A549 (cell line): ENCODE measurements at places on chromosomes 6 and 20. TPM values are rescaled to one million over a fixed set of nuclear protein-coding genes. Genes with fewer than 3 reads are reported as not detected.
A peak's percentile ranks its signal among the peaks of the same experiment; 100 is the strongest.

Gene NRSN2
- polyA plus RNA-seq: 59.6 to 74.8 TPM (median 74.3 TPM) in 3 replicates

- DNase-seq: no peak
Measured at GRCh38 chr6:128710315-128710714, 172.6 kb upstream of the LAMA2 start.

DNA sequence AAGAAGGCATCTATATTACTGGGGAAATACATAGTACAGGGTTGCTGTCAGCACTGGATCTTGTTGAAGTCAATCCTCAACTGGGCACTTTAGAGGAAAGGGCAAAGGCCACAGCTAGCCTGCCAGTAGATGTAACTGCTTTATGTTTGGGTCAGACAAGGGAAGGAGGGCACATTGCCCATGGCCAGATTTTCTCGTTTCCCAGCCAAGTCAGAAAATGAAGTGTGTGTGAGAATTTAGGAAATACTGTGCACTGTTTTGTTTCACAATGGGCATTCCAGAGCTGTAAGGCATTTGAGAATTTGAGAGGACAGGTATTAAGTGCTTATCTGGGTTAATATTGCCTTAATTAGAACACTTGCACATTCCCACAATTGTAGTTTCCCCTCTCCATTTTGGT, 183.9 kb upstream of the MCHR2 start:
- no peak for DNase-seq

DNA sequence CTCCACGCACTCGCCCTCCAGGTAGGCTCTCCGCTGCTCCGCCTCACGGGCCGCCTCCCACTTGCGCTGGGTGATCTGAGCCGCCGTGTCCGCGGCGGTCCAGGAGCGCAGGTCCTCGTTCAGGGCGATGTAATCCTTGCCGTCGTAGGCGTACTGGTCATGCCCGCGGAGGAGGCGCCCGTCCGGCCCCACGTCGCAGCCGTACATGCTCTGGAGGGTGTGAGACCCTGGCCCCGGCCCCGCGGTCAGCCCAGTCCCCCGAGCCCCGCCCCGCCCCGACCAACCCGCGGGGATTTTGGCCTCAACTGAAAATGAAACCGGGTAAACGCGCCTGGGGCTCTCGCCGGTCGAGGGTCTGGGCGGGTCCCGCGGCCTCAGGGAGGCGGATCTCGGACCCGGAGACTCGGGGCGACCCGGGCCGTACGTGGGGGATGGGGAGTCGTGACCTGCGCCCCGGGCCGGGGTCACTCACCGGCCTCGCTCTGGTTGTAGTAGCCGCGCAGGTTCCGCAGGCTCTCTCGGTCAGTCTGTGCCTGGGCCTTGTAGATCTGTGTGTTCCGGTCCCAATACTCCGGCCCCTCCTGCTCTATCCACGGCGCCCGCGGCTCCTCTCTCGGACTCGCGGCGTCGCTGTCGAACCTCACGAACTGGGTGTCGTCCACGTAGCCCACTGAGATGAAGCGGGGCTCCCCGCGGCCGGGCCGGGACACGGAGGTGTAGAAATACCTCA, 598 bp downstream of the HLA-B start:
- no peak for DNase-seq

Gene SLC16A10
- polyA plus RNA-seq: 0.07 to 0.44 TPM (median 0.27 TPM) in 3 replicates

Gene TP53INP2
- 3.5 to 5.2 TPM (median 4.5 TPM) in 3 replicates for polyA plus RNA-seq

- DNase-seq: no peak
Measured at GRCh38 chr6:166440729-166441128, 58.0 kb upstream of the MPC1 start.

Gene LY6G5B
- polyA plus RNA-seq: 9.0 to 12.3 TPM (median 9.9 TPM) in 3 replicates

DNA sequence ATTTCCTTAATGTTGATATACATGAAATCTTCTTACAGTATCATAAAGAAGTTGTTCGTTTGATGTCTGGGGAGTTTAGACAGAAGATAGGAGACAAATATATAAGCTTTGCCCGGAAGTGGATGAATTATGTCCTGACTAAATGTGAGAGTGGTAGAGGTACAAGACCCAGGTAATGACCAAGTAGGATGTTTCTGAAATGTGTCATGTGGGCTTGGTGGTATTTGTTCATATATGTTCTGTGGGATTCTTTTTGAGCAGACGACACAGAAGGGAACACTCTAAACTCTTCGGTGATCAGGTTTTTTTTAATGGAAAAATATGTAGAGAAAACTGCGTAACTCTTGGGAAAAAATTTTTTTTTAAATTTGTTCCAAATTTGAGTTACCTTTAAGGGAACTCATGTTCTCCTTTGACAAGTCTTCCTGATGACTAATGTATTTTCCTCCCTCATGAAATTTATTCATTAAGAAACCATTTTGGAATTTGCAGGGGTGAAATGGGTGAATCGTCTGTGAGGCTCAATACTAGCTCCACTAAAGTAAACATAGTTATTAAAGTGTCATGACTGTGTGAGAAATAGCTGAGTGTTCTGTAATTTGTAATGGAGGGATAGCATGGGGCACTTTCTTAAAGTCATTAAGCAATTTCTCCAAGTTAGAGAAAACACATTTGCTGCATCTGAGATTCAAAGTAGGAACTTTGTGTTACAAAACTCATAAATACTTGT, 100.6 kb downstream of the MAP3K4 start:
- no peak for DNase-seq

DNA sequence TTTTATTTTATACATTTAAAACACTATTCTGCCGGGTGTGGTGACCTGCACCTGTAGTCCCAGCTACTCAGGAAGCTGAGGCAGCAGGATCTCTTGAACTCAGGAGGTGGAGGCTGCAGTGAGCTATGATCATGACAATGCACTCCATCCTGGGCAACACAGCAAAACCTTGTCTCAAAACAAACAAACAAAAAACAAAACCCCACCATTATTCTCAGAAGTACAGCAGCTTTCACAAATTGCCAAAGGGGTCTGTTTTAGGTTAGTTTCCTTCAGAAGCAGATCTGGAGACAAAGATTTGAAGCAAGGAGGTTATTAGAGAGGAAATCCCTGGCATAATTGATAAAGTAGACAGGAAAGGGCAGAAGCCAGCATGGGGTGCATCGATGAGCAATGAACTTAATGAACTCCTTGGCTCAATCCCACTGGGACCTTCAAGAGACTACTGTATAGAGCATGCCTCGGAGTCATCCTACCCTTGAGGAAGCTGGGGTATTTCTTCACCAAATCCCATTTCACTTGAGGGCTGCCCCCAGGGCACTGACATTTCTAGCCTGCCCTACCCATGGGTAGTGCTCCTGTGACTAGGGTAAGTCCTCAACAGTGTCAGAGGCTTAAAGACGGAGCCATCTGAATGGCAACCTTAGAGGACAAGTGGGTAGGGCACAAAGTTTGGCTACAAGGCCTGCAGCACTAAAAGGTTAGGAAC, 43.2 kb upstream of the DDR1 start:
- DNase-seq: no peak

- no peak for DNase-seq
Measured at GRCh38 chr6:113588646-113589045, 268.5 kb upstream of the MARCKS start.

- DNase-seq: peak; percentile 10
Measured at GRCh38 chr6:44738601-44739146, 351.2 kb downstream of the CDC5L start.

DNA sequence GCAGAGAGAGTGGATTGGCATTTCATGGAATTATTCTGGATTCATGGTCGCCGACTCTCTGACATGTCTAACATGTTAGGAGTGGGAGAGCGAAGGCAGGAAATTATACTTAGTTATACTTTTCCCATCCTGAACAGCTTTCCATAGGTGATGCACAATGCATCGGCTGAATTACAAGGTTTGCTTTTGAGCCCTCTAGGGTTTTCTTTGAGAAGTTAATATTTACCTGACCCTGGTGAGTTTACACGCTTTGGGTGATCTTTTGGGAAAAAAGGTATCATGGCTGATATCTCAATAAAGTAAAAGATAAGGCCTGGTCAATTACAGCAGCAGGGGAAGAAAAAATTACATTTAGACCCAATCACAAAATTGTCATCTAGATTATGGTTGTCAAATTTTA, 14.0 kb upstream of the NKX2-2 start:
- no peak for DNase-seq

Gene PPP1R14C
- polyA plus RNA-seq: 0.31 to 0.46 TPM (median 0.43 TPM) in 3 replicates

DNA sequence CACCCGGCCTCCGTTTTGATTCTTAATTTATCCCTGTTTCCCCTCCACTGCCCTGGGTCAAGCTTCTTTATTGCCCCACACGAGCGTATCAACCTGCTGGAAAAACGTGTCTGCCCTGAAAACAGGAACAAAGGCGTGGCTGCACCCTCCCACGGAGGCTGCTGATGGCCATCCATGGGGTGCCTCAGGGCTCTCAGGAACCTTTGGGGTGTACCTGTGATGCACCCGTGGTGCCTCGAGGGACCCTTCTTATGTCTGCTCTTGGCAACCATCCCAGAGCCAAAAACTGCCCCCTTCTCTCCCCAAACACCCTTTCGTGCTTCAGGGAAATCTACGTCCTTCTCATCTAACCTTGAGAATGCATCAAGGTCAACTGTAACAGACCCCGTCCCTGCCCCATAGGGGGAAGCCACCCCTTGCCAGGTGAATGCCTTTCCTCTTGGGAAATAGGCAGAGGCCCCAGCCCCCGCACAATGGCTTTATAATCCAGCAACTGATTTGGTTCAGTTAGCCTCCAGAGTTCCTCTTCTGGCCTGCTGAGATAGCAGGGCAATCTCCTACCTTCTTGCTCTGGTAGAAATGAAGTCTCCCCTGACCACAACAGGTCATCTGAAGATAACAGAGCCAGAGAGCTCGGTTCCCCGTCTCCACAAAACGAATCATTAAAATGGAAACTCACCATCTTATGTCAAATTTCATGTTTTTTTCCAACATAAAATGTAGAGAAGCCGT, 29.4 kb downstream of the PSMG4 start:
- no peak for DNase-seq

GRCh38 chr20:51500311-51500710, 42.2 kb downstream of the NFATC2 start:
- DNase-seq: no peak
